ENCODE measurements at places on chromosomes 2 and 18.

- no peak for DNase-seq
These were observed 480.9 kb upstream of the CHST9 start for GRCh38 chr18:27666016-27666415.

GRCh38 chr18:45910405-45911023 is 56.6 kb downstream of the EPG5 start:
- DNase-seq, result peak; percentile 29

DNA sequence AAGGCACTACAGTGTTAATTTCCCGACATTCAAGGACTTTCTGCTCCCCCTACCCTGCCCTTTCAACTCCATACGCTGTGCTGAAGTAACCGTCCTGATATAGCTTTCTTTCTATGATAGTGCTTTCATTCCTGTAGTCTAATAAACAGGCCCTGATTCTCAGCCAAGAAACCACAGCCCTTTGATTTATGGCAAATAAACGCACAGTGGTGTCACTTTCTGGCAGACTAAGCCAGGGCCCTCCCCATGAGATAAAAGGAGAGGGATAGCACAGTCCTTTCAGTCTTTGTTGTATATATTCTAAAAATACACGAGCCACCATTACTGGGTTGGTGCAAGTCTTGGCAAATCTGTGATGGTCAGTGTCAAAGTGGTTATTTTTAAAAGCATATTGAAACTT is 291.2 kb downstream of the ALPK2 start:
- no peak for DNase-seq

- DNase-seq, result no peak
These were observed 25.1 kb upstream of the IL1R1 start for GRCh38 chr2:102117472-102117858.

DNA sequence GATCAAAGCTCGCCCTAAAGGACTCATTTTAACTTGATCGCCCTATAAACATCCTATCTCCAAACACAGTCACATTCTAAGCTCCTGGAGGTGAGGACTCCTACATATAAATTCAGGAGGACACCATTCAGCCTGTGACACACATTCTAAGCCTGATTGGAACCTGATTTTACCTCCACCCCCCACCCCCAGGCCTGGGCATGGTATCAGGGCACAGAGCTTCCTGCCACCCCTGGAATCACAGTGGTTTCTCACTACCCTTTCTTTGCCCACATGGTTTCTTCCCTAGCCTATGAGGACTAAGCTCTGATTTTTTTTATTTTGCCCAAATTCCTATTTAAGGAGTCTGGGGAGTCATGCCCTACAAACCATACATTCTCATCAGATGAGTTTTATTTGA is 428.1 kb upstream of the ID2 start:
- no peak for DNase-seq

GRCh38 chr2:46041434-46041833 is 255.8 kb upstream of the EPAS1 start:
- DNase-seq, result no peak

GRCh38 chr2:29322011-29322410 is 206.8 kb downstream of the CLIP4 start:
- DNase-seq, result peak; percentile 32

DNA sequence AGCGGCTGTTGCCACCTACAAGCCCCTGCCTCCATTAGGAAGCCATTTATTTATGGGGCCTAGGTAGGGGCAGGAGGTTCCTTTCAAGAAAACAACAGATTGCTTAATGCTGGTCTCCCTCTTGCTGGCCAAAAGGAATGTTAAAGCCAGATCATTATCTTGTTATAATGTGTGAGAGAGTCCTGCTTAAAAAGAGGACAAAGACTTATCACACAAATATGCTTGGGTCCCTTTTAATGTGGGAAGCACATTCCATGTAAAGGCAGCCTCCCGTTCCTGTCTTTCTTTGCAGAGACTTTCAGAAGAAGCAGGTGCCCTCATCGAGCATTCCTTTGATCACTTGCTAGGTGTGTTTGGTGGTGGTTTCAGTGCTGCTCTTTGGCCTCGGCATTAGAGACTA is 76.4 kb downstream of the AGAP1 start:
- DNase-seq, result no peak

DNA sequence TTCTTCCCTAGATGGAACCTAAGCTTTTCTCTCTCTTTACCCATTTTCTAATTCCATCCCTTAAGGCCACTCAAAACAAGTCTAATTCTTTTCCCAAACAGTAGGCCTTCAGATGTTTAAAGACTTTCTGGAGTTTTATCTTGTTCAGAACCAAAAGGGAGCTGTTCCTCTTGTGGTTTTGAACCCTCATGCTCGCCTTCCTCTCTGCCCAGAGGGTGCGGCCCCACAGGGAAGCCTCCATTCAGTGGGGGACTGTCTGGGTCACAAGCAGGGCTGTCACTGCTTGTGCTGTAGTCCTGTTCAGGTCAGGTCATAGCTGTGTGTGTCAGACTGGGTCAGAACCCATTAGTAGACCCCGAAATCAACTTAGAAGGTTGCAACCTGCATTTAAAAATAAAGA is 56.5 kb downstream of the TET3 start:
- DNase-seq, result no peak

- peak; percentile 35 for DNase-seq
These were observed 48.0 kb upstream of the HNRNPA3 start for GRCh38 chr2:177164584-177165052.

- DNase-seq, result no peak
These were observed 177.4 kb downstream of the FIGN start for GRCh38 chr2:163558251-163559021.

DNA sequence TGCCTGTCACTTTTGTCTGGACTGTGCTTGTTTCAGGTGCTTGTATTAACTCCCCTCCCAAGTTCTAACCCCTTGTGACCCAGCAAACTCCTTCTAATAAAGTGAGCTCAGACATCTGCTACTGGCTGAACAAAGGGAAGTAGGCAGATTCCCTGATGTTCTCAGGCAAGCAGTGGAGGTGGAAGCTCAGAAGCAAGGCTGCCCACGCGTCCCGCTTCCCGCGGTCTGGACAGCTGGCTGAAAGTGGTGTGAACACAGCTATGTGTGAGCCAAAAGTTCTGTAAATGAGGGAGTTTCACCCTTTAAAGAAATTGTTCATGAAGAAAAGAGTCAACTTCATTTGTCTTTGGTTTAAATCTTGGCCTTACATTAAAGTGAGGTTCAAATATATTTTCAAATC is 40.0 kb downstream of the NAPG start:
- no peak for DNase-seq

GRCh38 chr18:3294435-3295080 is 32.6 kb downstream of the MYL12B start:
- no peak for DNase-seq

- DNase-seq, result no peak
These were observed 249.4 kb upstream of the FAM98A start for GRCh38 chr2:33848486-33848885.

- DNase-seq, result no peak
These were observed 161.7 kb downstream of the RND3 start for GRCh38 chr2:150325656-150326314.

DNA sequence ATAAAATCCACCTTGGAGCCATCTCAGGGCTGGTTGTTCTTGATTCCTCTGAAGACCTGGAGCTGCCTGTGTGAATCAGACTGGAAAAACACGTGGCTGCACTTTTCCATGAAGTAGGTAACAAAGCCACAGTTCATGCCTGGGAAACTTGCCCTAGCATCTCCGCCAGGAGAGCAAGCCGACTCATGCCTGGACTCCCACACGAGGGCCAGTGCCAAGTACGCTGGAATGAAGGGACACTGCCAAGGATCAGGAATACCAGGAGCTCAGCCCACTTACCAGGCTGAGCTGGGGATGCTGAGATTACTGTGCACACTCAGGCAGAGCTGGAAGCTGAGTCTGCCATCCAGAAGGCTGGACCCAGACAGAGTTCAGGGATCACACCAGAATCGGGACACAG is 10.9 kb upstream of the FHL2 start:
- no peak for DNase-seq

DNA sequence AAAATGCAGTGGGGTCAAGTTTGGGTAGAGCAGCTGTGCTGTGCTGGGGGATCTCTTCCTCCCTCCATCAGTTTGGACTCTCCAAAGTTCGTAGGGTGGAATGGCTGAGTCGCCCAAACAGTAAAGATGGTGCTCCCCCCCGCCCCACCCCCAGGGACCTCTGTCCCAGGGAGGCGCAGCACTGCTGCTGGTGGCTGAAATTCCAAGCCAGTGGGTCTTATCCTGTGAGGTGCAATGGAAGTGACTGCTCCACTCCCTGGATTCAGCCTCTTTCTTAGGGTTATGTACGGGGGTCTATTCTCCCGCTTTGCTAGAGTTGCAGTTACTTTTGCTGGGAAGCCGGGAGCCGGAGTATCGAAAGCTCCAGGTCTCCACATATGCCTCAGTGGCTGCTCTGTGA is 97.5 kb upstream of the CTAGE1 start:
- no peak for DNase-seq

- DNase-seq, result no peak
These were observed 5.1 kb upstream of the RAB27B start for GRCh38 chr18:54822872-54823845.

DNA sequence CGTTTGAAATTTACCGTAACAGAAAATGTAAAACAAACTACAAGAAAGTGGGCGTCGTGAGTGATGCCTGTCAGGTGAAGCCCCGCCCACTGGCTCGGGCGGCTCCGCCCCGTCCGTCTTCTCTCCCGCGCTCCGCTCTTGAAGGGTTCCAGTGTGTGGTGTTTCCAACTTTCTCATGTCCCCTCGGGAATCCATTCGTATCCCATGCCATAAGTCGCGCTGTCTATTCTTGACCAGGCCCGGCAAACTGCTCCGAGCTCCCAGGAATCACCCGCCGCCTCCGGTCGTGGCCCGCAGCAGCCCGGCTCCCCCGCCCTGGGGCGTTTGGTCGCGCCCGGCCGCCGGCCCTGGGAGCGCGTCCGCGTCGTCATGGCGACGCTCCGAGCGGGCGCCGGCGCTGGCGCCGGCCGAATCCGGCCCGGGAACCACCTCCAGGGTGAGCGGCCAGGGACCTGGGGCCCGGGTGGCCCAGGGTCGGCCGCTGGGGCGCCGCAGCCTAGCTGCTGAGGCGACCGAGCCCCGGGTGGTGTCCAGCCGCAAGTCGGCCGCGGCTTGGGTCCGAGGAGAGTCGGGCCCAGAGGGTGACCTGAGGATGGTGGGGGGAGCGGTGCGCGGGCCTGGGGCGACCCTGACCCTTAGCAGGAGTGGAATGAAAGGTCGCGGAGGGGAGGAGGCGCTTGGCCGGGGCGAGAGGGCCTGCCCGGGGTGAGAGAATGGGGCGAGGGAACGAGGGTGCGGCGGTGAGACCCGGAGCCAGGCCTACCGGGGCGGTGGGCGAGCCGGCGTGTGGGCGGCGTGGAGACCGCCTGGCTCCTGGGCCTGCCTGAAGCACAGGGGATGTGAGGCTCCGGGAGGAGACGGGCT is at the start of gene CFAP221:
Gene CFAP221 (plus strand): TSS at position 375 of the 864 bp plus-strand sequence. CDS start 1,683 bp downstream, outside the sequence.
- peak; percentile 35 for DNase-seq

DNA sequence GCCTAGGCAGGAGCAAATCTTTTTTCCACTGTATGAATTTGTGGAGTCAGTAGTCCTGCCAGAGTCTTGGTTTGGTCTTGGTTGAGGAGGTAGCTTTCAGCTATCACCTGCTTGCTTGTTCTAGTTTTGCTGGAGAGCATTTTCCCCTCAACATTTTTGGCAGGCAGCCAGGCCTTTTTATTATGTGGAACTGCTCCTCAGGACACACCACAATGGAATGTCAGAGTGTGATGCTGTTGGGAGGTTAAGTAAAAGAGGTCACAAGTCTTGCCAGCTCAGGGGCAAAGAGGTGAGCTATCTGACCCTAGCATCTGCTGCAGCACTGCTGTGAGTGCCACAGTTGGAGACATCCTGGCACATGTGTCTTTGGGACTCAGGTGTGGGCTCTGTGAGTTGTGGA is 258.0 kb downstream of the CNTNAP5 start:
- DNase-seq, result no peak

- DNase-seq, result no peak
These were observed 46.3 kb downstream of the CABLES1 start for GRCh38 chr18:23181547-23181946.

DNA sequence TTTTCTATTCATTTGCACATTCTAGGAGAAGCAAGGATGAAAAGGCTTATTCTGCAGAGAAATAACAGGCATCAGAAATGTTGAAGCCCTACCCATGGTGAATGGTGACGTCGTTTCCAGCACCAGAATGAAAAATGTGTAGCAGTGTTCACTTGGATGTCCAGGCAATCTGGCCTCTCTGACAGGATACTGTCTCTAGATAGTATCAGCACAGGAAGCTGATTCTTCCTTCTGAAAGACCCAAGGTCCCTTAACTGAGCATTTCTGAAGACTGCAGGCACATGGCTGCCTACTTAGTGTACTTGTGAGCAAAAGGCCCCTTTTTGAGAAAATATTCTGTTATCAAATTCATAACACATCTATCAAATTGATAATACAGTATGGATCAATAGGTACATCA is 234.1 kb downstream of the XIRP2 start:
- no peak for DNase-seq

DNA sequence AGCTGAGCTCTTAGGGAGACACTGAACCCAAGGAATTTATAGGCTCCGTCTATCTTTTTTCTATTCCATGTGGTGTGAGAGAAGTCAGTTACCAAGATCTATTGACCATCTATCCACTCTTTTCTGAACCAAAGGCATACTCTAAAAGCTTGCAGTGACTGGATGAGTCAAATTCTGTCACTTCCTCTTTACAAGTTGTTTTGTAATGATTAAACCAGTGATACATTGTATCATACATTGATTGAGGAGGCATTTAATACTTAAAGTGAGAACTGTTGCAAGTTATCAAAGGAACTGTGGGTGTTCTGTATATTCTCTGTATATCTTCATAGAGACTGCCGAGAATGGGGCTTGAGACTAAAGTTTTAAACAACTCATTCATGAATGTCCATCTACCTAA is 188.8 kb downstream of the CAMKMT start:
- no peak for DNase-seq

DNA sequence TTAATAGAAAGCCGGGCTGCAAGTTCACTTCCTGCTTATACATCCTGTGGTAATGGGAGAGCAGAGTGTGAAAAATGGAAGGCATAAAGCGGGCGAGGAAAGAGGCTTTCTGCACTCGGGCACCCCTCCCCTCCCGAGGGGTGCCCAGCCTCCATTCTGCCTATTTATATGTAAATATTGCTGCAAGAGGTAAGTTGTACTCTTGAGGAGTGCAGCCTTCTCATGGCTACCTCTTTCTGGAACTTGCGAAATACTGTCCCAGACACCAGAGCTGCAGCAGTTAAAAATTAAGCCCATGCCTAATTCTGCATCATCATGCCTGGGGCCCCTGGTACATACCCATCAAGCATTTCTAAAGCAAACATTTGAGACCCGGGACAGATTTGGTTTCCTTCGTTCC is 156.0 kb downstream of the GBX2 start:
- DNase-seq, result no peak

- DNase-seq, result no peak
These were observed 413.7 kb upstream of the FAM98A start for GRCh38 chr2:34012715-34013302.

Measured in stimulated activated CD8-positive, alpha-beta memory T cell treated with anti-CD3 and anti-CD28 coated beads, Interleukin-7, amount 100 ng/mL, for 48 hours (primary cell).